ENCODE measurements at places on chromosomes 12 and 14.

GRCh38 chr12:47612953-47613352 is 92.9 kb downstream of the RPAP3 start:
- no peak for DNase-seq

DNA sequence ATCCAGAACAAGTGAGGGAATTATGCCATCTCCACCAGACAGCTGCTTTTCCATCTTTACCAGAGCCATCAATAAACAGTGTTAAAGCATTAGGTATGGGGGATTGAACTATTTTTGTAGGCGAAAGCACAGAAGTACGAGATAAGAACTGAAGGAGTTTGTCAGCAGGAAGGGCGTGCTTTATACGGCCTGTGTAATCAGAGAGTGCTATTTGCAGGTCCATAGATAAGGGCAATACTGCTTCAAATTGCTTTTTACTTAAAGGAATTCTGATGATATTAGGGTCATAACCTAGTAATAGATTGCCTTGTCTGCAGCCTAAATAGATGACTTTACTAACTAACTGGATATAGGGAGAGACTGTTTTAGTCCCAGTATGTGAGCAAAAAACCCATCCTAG is 20.3 kb upstream of the CLEC4E start:
- no peak for DNase-seq

DNA sequence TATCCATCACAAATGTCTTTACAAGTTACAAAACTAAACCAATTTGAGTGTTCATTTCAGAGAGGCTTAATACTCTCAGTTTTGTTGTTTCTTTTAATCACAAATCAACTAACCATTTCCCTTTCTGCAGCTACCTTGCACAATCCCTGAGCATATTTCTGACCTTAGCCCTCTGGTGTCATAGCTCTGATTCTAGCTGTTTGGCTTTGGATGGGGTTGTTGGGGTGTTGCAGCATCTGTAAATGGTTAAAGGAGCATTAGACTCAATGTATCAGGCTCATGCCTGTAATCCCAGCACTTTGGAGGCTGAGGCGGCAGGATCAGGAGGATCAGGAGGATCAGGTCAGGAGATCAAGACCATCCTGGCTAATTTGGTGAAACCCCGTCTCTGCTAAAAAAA is 461.4 kb downstream of the NRXN3 start:
- no peak for DNase-seq

GRCh38 chr12:47032644-47033043 is 46.8 kb upstream of the PCED1B start:
- peak; percentile 61 for DNase-seq

- DNase-seq: no peak
Observed at GRCh38 chr12:91690531-91690930, 455.1 kb downstream of the BTG1 start.

Data from NCI-H748 treated with DMSO at 0.1 percent for 48 hours (cell line).